ENCODE measurements at places on chromosomes 5 and 9.

DNA sequence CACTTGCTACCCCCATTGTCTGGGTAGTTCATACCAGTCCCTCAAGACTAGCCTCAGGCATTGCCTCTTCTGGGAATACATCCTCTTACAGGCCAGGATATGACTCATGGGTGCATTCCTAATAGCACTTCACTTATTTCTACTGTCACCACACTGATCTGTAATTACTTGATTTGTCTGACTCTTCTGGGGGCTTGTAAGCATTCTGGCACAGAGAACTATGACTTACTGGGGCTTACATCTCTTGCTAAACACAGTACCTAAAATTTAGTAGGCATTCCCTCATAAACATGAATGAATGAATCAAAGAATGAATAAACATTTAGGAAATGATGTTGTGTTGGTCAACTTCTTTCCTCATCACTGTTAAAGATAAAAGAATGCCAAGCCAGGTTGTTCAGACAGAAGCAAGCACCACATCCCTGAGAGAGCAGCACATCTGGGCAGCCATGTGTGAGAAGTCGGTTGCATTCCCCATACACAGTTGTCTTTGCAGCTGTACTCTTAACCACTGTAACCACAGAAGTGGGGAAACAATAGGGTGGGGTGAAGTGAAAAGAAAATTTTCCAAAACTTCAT lies 27.6 kb downstream of the IL7R start:
- DNase-seq, result no peak

- DNase-seq, result no peak
Observed at GRCh38 chr9:122016744-122017143, 76.4 kb downstream of the TTLL11 start.

GRCh38 chr5:143629871-143630659 lies 181.9 kb upstream of the HMHB1 start:
- DNase-seq, result no peak

DNA sequence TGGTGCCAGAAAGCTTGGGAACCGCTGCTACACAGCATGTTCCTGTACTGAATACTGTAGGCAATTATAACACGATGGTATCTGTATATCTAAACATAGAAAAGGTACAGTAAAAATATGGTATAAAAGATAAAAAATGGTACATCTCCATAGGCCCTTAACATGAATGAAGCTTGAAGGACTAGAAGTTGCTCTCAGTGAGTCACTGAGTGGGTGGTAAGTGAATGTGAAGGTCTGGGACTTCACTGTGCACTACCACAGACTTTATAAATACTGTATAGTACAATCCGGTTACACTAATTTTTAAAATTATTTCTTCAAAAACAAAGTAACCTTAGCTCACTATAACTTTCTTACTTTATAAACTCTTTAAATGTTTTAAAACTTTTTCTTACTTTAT lies 819.9 kb upstream of the GRAMD2B start:
- DNase-seq, result no peak
